Stimulated activated CD8-positive, alpha-beta memory T cell treated with anti-CD3 and anti-CD28 coated beads, Interleukin-2, amount 100 ng/mL, for 1 hour (primary cell): ENCODE measurements at places on chromosomes 1 and 21.

DNA sequence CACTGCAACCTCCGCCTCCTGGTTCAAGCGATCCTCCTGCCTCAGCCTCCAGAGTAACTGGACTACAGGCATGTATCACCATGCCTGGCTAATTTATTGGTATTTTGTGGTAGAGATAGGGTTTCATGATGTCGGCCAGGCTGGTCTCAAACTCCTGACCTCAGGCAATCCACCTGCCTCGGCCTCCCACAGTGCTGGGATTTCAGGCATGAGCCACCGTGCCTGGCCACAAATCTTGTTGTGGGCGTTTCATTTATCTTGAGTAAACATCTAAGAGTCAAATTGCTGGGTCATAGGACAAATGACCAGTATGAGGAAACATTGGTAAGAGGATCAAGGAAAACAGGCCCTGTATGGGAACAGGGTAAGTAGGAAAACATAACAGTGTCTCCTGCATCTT, 17.9 kb downstream of the TMEM200B start:
- no peak for DNase-seq

- DNase-seq, result no peak
Measured at GRCh38 chr1:12065872-12066271, 2.8 kb downstream of the TNFRSF8 start.

- no peak for DNase-seq
Measured at GRCh38 chr21:32001390-32001789, 128.6 kb downstream of the HUNK start.

DNA sequence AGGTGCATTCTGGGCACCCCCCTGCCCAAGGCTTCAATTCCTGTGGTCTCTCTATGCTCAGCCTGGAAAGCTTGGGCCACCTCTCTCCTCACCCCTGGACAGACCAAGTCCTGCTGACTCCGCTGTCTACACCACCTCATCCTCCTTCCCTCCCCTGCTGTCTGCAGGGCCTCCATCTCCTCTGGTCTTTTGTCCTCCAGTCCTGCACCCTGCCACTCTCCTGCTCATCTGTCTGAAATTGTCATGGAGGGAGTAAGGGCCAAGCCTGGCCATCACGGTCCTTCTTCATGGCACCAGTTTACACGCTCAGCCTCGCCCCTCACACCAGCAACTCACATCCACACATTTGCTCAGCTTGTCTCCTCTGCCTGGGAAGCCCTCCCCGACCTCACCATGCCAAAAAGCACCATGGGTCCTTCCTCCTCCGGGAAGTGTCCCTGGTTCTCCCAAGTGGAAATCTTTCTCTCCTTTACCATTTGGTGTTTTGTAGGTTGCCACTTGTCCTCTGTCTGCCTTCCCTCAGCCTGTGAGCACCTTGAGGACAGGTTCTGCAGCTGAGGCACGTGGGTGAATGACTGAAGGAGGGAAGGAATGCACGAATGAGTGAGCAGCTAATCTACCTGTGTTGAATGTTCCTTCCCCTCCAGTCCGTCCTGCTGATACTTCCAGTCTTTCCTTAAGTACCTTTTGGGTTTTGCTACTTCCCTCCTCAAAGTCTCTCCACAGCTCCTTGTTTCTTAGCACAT, 2.1 kb upstream of the SLC2A1 start:
- DNase-seq, result no peak

DNA sequence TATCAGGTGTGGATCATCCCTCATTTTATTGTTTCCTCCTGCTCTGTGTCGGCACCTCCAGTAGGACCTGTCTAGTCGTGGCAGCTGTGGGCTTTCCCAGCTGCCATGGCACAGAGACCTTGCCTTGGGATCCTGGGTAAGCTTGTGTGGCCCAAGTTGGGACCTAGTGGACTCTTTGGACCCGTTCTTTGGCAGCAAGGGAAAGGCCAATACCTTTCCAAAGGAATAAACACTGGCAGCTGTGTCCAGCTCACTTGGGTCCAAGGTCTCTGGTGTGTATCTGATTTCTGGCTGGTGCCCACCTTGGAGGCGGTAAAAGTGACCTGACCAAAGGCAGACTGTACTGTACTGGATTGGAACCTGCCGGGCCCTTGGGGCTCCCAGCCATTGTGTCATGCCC, 21.8 kb downstream of the DIP2A start:
- no peak for DNase-seq

GRCh38 chr21:36630485-36631206, 68.3 kb upstream of the SIM2 start:
- peak; percentile 35 for DNase-seq

DNA sequence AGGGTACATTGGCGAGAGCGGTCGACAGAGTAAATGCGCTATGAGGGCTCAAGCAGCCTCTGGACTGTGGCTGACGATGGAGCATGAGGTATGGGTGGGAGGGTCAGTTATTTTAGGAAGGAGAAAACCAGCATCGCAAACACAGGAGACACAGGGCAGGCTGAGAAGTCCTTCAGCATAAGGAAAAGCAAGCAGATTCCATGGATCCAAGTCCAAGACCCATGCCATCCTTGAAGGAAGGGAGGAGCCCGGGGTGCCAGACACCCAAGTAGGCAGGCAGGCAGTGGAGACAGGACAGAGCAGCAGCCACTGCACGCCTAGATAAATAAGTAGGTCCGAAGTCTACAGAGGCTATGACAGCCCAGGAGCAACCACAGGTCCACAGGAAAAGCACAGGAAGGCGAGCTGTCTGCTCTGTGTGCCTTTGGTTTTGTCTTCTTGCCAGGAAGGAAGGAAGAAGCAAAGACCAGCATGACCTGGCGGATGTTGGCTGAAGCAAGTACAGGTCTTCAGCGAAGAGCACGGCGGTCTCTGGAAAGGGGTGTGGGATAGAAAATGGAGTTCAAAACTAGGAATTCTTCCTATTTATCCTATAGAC, 76.4 kb upstream of the SLC45A1 start:
- DNase-seq, result no peak

- DNase-seq, result no peak
Measured at GRCh38 chr1:176957603-176958002, 206.9 kb downstream of the ASTN1 start.

- DNase-seq, result no peak
Measured at GRCh38 chr21:31786164-31786920, 54.4 kb upstream of the SCAF4 start.

GRCh38 chr21:34073749-34074282, 438 bp downstream of the MRPS6 start:
- no peak for DNase-seq
